ENCODE measurements at places on chromosomes 4 and X.

DNA sequence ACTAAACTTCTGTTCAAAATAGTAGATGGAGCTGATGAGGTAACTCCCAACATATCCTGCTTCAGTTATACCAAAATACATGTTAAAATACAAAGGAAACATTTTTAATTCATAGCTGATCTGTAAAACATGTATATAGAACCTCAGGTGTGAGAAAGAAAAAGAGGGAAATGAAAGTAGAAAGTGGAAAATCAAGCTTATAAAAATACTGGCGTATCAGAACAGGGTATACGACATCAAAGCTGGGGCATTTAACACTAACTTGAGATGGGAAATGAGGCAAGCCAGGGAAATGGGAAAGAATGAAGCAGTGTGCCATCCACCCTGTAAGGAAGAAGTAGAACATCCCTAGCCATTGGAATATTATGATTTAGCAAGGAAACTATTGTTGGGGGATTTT lies 767.5 kb downstream of the DMD start:
- DNase-seq = no peak

DNA sequence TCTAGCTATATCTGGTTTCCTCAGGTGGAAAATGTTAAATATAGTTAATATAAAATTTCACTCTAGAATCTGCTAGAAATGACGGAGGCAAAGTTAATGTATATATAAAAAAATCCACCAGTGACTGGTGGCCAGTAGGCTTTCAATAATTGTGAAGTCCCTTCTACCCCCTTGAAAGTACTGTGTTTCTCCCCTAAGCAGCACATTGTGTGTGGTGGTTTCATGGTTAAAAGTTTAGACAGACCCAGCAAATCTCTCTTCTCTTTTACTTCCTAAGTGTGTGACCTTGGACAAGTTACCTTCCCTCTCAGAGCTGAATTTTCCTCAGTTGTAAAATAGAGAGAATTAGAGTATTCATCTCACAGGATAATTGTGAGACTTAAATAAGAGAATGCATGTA lies 600 bp upstream of the HEPH start:
- DNase-seq = no peak

DNA sequence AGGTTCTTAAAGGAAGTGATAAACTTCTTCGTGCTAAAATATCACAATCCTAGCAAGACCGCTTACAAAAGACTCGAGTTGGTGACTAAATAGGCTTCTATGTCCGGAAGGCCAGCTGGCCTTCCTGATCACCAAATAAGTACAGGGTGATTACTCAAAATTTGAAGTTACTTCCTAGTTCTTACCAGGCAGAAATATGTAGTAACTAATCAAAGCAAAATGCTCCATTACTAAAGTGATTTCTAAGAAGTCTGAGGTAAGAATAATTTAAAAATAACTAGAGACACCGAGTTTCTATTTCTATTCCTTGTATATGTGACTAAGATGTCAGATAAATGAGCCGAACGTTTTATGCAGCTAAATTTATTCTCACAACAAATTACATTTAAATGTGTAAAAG lies 62.2 kb downstream of the NSUN7 start:
- no peak for DNase-seq

DNA sequence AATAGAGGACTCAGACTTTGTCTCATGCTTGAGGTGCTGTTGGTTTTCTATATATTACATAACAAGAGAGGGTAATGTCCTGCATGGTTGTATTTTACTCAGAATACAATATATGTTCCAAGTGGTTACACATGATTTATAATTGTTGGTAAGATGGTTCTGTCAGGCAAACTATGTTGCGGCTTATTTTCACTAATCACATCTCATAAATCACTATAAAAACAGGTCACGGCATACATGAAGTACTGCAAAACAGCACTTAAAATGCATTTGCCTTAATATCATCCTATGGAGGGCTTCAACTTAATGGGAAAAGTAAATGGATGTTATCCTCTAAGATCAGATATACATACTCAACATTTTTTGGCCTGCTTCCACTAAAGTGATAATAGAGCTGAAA lies 246.0 kb upstream of the ARSJ start:
- DNase-seq = no peak

DNA sequence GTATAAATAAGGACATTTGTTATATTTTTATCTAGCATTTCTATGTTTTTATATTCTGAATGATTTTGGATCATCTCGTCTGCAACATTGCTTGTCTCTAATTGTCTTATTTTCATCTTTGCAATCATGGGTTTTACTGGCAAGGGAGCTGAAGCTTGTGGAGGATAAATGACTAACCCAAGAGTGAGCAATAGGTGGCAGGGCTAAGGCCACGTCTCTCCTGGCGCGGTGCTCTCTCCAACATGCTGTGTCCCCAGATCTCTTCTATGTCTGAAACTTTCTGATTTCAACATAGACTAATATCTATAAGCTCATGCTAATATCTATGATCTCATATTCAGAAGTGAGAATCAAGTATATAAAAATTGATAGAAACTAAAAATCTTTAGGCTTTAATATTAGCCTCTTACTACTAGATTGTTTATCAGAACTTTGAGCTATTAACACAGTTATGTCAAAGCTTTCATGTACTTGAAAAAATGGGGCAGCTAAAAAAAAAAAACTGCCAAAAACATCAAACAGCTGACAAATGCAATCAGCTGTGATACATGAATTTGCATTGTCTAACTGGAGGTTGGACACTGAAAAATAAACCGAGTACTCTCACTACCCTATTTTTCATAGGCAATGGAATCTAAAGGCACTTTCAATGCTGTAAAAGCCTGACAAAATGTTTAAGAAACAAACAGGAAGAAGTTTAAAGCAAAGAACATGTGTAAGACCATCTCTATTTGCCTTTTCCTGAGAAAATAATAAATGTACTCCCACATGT lies 169.2 kb downstream of the TMA16 start:
- DNase-seq = no peak

DNA sequence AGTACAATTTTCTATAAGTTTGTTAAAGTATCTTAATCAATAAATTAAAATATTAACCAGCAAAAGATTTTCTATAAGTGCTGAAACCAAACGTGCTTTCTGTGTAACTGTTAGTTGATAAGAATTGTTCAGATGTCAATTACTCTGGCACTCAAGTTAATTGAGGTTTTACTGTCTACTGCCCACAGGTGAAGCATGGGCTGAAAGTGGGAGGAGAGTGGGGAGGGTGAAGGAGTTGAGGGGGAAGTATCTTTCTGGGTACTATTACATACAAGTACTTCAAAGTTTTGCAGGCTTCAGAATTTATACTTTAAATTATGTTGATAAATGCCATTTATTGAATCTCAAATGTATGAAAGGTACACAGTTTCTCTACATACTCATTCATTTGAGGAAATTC lies 19.1 kb upstream of the CXCL3 start:
- no peak for DNase-seq

GRCh38 chrX:21606002-21606401 lies 52.1 kb downstream of the KLHL34 start:
- DNase-seq = no peak

GRCh38 chr4:180285796-180286195 lies 1957.4 kb upstream of the TENM3 start:
- DNase-seq = no peak

DNA sequence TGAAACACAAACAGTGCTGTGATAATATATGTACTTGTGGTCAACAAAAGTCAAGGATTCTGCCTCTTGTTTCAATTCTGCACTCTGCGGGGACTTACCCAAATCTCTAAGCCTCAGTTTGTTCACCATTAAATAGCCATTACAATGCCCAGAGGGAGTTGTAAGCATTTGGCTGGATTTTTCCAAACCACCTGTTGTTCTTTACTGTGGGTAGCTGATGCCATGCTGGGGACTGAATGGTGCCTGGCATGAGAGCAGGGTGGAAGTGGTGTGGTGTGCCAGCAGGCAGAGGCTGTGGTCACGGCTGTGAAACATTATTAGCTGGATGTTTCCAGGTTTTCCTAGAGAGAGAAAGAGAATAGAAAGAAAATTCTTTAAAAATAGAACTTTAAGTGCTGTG lies 60.7 kb upstream of the PAK3 start:
- no peak for DNase-seq

DNA sequence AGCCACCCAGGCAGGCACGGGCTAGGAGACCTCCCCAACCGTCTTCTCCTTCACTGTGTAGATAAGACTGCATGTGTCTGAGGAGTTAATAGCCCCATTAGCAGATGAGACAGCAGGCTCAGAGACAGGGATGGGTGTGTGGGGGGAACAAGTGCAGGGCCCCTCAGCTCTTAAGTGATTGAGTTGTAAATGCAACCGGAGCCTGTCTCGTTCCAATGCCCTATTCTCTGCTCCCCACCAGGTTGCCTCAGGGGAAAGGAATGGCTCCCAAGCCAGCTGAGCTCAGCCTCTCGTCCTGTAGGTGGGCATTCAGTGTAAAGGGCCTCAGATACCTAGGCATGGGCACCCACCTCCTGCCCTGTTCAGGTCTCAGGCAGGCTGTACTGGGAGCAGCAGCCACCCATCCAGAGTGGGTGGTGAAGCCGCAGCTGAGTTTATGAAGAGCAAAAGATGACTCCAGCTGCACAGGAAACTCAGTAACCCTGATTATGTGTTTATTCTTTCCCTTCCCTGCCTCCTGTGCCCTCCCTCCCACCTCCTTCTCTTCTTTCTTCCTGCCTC lies 87.3 kb downstream of the PJA1 start:
- DNase-seq = no peak

- DNase-seq = peak; percentile 49
Observed at GRCh38 chrX:102599084-102599950, at the start of gene ARMCX5. Gene ARMCX5, plus strand, starts transcription at chrX:102599515. Its CDS starts 2,627 bp downstream, at chrX:102602142.

- no peak for DNase-seq
Observed at GRCh38 chrX:11386001-11386523, 92.8 kb downstream of the AMELX start.

GRCh38 chrX:44330227-44330626 lies 13.2 kb downstream of the EFHC2 start:
- no peak for DNase-seq

DNA sequence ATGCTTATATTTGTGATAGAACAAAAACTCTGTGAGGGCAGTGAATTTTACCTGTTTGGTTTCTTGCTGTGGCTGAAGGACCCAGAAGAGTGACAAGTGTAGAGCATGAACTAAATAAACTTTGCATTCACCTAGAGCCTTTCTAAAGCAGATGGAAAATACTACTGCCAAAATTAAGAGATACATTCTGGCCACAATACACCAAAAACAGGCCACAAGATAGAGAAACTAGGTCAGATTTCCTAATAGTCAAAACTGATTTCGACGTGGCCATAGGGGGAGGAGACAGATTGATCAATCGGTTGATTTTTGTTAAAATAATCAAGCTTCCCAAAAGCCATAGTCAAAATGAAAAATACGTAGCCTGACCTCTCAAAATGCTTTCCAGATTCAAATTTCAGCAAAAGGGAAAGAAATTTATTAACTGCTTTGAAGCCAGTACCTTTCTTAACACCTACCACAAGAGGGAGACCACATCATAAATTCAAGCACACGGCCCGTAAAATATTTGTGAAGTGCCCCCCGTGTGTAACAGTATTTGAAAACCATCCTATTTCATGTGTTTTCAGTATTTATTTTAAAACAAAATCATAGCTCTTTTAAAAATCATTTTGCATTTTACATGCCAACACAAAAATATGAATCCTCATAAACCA lies 132.4 kb downstream of the CORIN start:
- no peak for DNase-seq

GRCh38 chr4:13893211-13893610 lies 265.7 kb upstream of the BOD1L1 start:
- DNase-seq = no peak
